ENCODE measurements at places on chromosomes 2 and 18.

GRCh38 chr18:463827-464541 is 36.5 kb downstream of the COLEC12 start:
- DNase-seq = no peak

DNA sequence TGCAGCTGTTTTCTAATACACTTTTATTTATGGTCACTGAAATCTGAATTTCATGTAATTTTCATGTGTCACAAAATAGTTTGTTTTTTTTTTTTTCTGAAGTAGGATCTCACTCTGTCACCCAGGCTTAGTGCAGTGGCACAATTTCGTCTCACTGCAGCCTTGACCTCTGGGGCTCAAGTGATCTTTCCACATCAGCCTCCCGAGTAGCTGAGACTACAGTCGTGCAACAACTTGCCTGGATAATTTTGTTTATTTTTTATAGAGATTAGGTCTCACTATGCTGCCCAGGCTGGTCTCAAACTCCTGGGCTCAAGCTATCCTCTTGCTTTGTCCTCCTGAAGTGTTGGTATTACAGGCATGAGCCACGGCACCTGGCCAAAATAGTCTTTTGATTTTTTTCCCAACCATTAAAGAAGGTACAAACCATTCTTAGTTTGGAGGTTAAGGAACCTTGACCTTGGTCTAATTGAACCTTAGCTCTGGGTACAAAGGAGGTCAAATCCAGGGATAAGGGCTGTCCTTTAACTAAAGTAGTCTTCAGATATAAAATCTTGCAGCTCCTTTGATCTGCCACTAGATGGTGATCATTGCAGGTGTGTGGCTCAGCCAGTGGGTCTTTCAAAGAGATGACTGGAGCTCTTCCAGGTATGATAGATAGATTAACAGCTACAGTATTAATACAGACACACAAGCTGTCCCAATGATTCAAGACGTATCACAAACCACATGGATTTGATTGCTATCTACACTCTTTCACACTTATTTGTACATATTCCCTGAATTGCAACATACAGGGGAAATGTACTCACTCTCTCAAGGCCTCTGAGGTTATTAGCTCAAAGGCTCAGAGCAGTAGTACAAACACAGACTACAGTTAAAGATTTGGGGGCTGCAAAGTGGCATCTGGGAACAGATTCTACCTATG is 4.7 kb upstream of the KRCC1 start:
- DNase-seq = no peak

- DNase-seq = no peak
These were observed 112.6 kb upstream of the NT5C1B start for GRCh38 chr2:18701981-18702380.

- DNase-seq = no peak
These were observed 60.2 kb downstream of the AAK1 start for GRCh38 chr2:69583321-69583833.

GRCh38 chr2:237512774-237513466 is 25.9 kb downstream of the MLPH start:
- DNase-seq = peak; percentile 66

GRCh38 chr18:6414723-6415417 is at the start of gene L3MBTL4:
L3MBTL4 (minus strand) TSS chr18:6414911; CDS start chr18:6311625, 103,286 bp downstream.
- DNase-seq = no peak

DNA sequence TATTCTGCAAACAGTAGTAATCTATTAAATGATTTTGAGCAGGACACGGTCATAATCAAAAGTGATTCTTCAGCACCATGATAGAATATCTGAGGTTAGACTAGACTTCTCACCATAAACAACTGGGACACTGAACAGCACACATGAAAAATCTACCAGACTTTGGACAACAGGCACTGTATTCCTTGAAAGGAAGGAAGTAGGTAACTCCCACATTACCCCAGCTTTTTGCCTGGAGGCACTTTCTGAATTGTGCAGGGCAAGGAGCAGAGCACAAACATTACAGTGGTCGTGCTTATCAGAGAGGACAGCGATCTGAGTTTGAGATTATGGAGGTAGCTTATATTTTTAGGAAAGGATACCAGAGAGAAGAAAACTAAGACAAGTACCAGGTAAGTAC is 25.3 kb upstream of the IL1RL1 start:
- DNase-seq = no peak

Measured in stimulated activated CD8-positive, alpha-beta memory T cell treated with anti-CD3 and anti-CD28 coated beads, Interleukin-15, amount 100 ng/mL, for 1 hour (primary cell).